ENCODE measurements at places on chromosomes 3 and 15.

- peak; percentile 6 for DNase-seq
Observed at GRCh38 chr15:64430000-64430735, 30.2 kb upstream of the ZNF609 start.

GRCh38 chr15:69161079-69161877, 843 bp downstream of the GLCE start:
- no peak for DNase-seq

DNA sequence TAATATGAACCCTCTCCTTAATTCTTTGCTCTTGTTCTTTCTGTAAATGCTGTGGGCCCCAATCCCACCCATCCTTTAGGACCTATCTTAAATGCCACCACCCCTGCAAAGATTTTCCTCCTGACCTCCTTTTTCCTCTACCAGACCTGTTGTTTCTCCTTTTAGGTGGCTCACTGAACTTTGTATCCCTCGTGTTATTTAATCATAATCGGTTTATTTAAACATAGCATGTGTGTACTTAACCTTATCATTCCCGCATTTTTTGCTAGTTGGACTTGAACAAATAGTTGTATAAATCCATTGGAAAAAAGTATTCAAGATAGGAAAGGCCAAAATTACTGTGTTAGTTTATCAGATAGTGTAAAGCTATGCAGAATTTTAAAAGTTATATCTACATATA, 988 bp upstream of the NFKBIZ start:
- DNase-seq, result no peak

DNA sequence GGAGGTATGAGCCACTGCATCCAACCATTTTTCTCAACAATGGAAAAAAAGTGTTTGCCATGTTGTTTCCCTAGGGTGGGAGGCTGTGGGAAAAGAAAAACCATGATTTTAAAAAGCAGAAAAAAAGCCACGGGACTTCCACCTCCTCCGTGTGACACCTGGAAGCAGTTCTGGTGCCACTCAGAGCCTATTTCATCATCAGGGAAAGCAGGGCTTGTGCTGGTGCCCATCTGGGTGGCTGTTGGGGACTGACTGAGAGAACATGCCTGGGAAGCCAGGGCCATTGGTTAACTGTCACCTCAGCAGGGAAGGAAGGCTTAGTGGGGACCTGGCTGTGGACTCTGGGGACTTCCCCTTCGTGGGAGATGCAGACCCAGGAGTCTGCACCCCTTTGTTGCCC, 7.3 kb downstream of the RNU5B-1 start:
- DNase-seq, result no peak

GRCh38 chr15:65869954-65870871, 922 bp downstream of the RAB11A start:
- no peak for DNase-seq

DNA sequence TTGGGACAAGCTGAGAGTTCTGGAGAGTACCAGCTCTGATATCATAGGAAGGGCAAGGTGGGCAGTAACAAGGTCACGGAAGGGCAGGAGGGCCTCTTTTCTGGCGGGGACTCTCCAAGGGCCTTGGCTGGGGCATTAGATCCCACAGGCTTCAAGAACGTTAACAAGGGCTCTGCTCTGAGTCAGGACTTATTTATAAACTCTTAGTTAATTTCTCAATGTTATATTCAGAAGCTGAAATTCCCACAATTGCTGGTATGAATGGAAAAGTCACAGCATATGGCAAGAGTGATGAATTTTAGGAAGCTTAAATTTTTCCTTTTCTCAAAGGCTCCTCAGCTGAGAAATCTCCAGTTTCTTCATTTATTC, 320.2 kb upstream of the TBC1D5 start:
- no peak for DNase-seq

Measured in stimulated activated CD4-positive, alpha-beta T cell treated with anti-CD3 and anti-CD28 coated beads, Interleukin-15, amount 100 ng/mL, for 1 hour (primary cell).